ENCODE measurements at places on chromosomes 2 and 18.

DNA sequence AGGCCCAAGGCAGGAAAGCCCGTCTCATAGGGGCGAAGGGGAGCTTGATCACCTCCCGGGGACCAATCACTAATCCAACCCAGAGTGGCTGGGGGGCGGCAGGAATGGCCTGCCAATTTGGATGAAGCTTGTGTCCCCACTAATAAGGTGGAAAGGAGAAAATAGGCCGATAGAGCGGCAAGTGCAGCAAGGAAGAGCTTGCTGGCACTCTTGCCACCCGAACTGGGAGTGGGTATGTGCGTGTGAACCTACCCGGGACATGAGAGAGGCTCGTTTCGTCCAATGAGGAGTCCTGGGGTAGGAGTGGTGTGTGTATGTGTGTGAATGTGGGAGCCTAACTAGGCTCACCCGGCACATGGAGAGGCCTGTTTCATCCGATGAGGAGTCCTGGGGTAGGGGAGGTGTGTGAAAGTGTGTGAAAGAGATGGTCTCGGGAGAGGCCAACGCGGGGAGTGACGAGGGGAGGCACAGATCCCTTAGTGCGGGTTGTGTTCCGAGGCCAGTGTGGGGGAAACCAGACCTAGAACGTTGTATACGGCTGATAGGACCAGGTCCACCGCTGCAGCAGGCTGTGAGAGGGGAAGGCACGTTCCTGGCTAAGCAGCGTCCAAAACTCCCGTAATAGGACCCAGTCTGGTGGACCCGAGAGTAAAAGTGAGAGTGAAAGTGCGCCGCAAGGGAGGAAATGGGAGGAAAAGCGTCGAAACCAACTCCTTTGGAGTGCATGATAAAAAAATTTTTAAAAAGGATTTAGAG lies 47.1 kb upstream of the SELENOI start:
- peak; percentile 49 for DNase-seq

GRCh38 chr2:109555346-109555900 lies 58.3 kb downstream of the SEPTIN10 start:
- DNase-seq = no peak

- DNase-seq = no peak
Measured at GRCh38 chr2:9377461-9378097, 45.7 kb downstream of the ITGB1BP1 start.

GRCh38 chr2:168365094-168365621 lies 90.9 kb upstream of the CERS6 start:
- DNase-seq = no peak

DNA sequence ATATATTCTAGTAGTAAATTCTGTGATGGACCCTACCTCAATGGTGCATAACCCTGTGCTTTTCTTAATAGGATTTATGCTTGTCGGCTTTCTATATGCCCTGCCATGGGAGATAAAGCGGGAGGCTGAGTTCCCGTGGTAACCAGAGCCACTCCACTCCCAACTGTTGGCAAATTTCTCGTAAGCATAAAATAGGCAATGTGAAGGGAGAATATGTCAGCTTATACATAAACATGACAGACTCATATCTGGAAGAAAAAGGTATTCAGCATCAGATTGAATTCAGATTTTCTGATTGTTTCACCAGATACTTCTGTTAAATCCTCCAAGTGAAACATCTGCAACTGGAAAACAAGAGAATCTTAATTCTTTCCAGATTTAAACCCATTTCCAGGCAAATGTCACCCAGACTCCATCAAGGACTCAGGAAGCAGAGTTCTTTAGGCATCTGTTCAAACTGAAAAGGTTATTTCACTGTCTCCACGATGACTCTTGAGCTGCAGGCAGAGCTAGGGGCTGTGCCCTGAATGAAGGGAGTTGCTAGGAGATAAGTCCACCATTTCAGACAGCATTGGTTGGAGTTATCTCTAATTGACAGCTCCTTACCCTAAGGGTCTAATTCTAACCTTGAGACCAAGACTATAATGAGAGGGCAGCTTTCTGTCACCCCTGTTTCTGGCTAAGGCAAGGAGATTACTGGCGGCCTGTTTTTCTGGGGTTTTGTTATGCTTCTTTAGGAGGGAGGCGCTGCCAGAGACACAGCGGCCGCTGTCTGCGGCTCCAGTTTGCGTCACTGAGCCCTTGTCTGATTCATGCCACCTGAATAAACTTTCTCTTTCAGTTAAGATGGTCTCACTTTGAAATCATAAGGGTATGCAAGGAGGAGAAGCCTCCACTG lies 381.3 kb downstream of the SOX11 start:
- peak; percentile 51 for DNase-seq

DNA sequence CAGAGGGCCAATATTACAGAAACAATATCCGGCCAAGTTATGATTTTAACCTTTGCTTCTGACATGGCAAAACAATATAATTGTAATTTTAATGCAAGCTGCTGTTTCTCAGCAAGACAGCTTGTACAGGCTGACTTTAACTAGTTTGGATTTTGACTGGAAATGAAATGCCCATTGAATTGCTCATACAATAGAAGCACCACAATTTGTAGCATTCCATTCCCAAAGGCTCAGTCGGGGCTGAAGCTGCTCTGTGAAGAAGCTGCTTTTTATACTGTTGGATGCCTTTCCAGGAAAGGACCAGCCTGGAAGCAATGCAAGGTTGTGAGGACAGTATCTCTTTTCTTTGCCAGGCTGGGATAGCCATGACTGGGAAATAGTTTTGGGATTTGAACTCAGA lies 677.0 kb upstream of the FANCL start:
- peak; percentile 87 for DNase-seq

- peak; percentile 85 for DNase-seq
Measured at GRCh38 chr18:56036741-56037140, 448.7 kb upstream of the TCF4 start.

- DNase-seq = no peak
Measured at GRCh38 chr2:218128781-218129457, 3.1 kb downstream of the CXCR2 start.

GRCh38 chr2:43509886-43510285 lies 86.0 kb downstream of the THADA start:
- DNase-seq = no peak

GRCh38 chr18:7812431-7813063 lies 245.4 kb downstream of the PTPRM start:
- DNase-seq = peak; percentile 95

- peak; percentile 95 for DNase-seq
Measured at GRCh38 chr2:64613276-64613675, 40.4 kb downstream of the SERTAD2 start.

GRCh38 chr2:128577141-128577930 lies 258.7 kb upstream of the HS6ST1 start:
- no peak for DNase-seq

GRCh38 chr18:32025744-32026143 lies 7.1 kb downstream of the RNF125 start:
- no peak for DNase-seq

DNA sequence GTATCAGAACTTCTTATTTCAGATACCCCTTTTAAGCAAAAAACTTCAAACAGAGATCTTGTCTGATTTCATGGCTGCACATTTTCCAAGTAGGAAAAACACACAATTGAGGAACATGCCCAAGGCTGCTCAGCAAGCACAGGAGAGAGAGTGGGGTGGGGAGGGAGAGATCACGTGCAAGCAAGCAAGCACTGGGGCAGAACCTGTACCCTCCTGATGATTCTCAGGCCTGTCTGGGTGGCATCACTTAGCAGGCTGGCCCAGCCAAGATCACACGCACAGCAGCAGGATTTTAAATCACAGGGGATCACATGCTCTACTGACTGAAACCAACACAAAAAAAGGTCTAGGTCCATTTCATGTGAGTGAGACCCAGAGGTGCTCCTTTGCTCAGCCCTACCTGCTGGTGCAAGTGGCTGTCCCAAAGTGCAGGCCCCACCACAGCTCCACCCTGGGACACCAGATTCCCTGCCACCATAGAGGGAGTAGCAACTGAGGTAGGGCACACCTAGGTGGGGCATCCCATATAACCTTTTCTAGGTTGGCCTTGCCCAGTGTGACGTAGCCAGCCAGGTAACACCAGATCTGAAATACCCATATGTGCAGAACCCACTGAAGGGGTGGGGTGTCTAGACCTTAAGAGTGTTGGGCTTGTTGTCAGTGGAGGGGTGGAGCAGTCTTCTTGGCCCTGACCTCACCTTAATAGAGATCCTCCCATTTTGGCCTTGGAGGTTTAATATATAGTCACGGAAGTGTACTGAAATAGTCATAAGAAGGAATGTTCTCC lies 1.8 kb upstream of the LYPD6B start:
- no peak for DNase-seq

DNA sequence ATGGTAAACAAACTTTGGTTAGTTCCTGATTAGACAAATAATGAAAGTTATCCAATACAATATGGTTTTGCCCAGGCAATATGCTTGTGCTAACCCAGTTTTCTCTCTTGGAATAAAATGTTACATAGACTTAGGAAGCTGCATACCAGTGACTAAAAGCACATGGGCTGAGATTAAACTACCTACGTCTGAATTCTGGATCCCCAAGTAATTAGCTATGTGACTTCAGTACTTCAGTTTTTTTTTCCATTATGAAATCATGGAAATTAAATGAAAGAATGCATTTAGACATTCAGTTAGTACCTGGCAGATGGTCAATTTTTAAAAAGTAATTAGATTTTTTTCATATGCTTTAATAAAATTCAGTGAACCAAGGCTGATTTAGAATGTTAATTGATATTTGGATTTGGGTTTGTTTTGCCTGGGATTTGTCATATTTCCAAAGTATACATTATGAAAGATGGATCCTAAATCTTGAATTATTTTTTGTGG lies 213.9 kb downstream of the PTH2R start:
- no peak for DNase-seq

DNA sequence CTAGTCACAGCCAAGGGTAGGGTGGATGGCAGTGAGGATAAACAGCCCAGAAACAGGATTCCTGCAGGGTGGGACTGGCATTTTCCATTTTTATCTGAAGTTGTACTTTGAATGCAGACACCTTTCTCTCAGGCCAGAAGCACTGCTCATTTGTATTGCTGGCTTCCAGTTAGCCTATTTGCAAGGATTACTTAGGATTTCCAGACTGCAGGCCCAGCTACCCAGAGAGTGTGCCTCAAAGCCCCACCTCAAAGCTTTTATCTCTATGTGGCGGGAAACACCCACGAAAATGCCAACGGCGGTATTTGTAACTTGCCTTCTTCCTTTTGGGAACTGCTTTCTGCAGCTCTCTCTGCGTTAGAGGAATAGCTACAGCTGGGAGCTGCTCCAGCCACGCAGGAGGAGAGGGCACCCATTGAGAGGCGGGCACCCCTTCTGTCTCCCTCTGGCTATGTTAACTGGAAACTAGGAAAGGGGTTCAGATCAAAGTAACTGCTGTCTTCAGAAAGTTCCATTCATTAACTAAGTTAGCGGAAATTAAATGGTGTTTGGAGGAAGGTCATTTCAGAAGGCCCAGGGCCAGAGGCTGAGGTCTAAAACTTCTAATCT lies 144.9 kb downstream of the TGIF1 start:
- DNase-seq = no peak

DNA sequence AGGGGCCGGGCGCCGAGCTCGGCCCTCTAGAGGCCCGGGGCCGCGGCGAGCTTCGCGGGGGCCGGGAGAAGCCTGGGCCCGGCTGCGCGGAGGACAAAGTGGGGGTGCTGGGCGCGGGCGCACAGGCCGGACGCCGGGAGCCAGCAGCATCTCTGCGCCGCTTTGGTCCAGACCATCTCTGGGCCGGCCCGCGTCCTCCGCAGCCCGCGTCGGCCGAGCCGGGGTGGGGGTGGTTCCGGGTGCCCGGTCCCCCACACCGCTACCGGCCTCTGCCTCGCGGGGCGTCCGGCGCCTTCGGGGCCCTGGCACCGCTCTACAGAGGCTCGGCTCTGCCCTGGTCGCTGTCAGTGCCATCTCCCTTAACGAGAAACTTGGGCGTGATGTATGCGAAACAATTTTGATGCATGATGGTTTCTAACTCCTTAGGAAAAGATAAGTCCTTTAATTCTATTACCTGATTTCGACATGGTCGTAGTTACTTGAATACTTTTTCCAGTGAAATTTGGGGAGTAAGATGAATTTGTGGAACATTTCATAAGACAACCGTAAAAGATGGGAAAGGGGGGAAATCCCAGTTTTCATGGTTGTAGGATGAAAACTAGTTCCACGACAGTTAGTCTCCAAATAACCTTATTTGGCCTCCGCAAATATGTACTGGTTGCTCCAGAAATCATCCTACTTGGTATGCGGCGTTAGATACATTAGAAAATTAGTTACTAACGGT lies 562 bp downstream of the TWSG1 start:
- peak; percentile 56 for DNase-seq

- no peak for DNase-seq
Measured at GRCh38 chr2:28430788-28431418, 38.2 kb downstream of the FOSL2 start.

- no peak for DNase-seq
Measured at GRCh38 chr2:100548771-100549170, 14.0 kb upstream of the PDCL3 start.

- DNase-seq = no peak
Measured at GRCh38 chr2:104982111-104982510, 55.8 kb upstream of the MRPS9 start.

- DNase-seq = no peak
Measured at GRCh38 chr2:129798301-129798581, 181.2 kb upstream of the RAB6C start.

GRCh38 chr2:98532756-98533155 lies 75.6 kb downstream of the COA5 start:
- no peak for DNase-seq
